Right forelimb (tissue), 1 donor: ENCODE measurements at places on chromosomes 7 and 10.

DNA sequence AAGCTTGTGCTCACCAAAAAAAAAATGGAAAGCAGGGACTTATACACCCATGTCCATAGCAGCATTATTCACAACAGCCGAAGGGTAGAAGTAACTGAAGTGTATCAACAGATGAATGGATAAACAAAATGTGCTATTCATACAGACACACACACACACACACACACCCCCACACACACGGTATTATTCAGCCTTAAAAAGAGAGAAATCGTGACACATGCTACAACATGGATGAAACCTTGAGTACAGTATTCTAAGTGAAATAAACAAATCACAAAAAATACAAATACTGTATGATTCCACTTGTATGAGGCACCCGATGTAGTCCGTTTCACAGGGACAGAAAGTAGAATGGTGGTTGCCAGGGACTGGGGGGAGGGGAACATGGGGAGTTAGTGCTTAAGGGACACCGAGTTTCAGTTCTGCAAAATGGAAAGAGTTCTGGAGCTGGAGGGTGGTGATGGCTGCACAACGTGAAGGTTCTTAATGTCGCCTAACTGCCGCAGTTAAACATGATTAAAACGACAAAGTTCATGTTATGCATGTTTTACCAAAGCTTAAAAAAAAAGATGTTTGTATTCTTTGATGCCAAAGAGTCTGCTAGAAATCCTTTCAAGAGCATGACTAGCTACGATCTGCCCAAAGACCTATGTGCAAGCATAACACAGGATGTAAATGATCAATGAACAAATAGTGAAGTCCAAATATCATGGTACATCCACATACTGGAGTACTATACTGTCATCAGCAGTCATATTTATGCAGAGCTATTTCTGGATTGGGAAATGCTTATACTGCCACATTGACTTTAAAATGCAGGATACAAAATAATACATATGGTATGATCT lies 7.2 kb downstream of the TNS3 start:
- no peak for DNase-seq

DNA sequence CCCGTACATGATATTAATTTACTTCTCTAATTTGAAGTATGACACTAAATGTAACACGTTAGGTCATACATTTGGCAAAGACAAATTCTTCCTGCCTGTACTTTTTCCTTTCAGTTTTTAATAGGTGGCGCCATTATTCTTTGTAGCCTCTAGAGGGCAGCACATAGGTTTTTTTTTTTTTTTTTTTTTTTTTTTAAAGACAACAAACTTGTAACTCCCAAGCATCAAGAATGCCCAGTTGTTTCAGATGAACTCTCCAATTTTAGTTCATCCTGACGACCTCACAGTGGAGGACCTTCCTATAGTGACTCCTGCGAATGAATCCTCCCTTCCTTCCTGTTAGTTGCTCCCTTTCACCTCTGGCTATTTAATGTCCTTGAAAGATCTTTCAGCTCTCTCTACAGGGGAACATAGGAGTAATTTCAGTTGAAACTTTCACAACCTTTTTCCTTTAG lies 139.3 kb upstream of the HDAC9 start:
- DNase-seq, result no peak

DNA sequence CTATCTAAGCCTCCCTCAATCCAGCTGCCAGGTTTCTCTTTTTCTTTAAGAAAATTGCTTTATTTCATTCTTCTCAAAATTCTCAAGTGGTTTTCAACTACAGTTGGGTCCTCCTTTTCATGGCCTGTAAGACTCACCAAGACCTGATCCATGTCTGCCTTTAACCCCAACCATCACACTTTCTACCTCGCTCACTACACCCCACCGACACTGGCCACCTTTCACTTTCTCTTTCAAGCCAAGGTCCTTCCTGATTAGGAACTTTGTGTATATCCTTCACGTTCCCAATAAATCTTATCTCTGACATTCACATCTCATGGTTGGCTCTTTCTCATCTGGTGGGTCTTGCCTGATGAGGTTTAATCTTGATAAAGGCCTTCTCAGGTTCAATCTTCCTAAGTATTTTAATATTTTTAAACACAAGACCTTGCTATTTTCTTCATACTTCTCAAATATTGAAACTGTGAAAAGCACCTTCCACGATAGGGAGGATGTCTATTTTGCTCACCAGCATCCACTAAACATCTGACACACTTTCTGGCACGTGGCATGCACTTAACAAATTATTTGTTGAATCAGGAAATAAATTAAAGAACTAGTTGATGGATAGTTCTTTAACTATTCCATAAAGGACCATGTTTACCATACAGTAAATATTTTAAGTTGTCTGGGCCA lies 624.8 kb downstream of the GRID1 start:
- DNase-seq, result no peak

DNA sequence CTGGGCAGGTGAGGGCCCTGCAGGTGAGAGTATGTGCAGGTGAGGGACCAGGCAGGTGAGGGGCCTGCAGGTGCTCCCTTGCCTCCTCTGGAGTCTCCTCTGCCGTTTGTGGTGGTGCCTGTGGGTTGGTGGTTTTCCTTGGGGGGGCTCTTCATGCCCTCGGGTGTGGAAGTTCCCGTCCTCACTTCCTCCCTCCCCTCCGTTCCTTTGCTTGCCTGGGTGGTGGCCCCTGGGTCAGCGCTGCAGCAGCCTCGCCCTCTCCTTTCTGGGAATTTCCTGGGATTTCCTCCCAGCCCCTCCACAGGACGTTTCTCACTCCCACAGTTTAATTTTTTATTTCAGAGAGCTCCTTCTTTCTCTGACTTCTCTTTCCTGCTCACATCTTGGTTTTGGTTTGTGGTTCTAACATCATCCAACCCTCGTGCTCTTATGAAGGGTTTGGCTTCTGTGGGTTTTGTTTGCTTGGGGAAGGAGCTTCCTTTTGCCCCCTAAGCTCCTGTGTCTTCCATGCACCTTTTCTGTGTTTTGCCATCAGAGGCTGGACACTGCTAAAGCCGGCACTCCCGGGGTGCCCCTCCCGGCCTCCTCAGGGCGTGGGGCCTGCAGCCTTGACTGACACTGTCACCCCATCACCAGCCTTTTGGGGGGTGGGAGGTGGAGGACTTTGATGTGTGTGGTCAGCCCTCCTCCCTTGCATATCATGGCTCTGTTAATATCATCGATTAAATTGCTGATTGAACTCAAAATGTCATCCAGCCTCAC lies 29.2 kb upstream of the ADGRA1 start:
- no peak for DNase-seq
